ENCODE measurements at places on chromosomes 11 and 22.

GRCh38 chr11:123719452-123719851, 22.0 kb downstream of the ZNF202 start:
- no peak for DNase-seq

DNA sequence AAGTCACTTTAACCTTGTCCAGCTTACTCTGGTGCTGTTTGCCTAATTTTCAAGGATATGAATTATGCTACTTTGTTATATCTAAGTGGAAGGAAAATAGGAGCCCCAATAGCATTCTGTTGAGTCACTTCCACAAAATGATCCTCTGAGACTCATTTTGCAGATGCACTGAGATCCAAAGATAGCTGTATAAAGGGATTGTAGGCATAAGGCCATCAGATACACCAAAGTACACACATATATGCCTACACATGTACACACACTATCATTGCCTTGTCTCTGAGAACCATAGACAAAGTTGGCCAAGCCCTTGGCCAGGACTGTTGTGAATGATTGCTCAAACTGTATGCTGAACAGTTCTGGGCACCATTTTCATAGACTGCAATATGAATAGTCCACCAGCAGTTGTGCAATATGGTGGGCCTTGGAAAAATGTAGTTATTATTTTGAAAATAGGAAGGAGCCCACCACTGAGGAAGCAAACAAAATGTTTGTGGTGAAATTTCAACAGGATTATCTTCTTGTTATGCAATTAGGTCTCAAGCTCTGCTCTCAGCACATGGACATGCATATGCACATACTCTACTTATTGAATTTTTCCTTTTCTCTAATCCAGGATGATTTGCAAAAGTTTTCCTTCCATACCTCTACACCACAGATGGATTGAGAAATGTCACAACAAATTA, 186.0 kb upstream of the CTSC start:
- DNase-seq = no peak

- DNase-seq = no peak
These were observed 1296.3 kb downstream of the LRRC4C start for GRCh38 chr11:40162901-40163883.

- peak; percentile 67 for DNase-seq
These were observed 5.9 kb downstream of the SYVN1 start for GRCh38 chr11:65128182-65129145.

GRCh38 chr11:94494126-94494680, 419 bp downstream of the ANKRD49 start:
- DNase-seq = no peak

DNA sequence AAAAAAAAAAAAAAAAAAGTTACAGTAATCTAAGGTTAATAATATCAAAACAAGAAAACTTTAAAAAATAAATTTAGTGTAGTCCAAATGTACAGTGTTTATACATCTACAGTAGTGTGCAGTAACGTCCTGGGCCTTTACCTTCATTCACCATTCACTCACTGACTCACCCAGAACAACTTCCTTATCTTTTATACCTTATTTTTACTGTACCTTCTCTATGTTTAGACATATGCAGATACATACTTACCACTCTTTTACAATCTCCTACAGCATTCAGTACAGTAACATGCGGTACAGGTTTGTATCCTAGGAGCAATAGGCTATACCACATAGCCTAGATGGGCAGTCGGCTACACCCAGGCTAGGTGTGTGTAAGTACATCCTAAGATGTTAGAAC, 38.5 kb downstream of the TCF20 start:
- DNase-seq = no peak

- no peak for DNase-seq
These were observed 73.0 kb upstream of the ADSL start for GRCh38 chr22:40273319-40273718.

- no peak for DNase-seq
These were observed 66.9 kb downstream of the SCUBE1 start for GRCh38 chr22:43276321-43276720.

- DNase-seq = no peak
These were observed 50.8 kb downstream of the BRD1 start for GRCh38 chr22:49776891-49777290.

DNA sequence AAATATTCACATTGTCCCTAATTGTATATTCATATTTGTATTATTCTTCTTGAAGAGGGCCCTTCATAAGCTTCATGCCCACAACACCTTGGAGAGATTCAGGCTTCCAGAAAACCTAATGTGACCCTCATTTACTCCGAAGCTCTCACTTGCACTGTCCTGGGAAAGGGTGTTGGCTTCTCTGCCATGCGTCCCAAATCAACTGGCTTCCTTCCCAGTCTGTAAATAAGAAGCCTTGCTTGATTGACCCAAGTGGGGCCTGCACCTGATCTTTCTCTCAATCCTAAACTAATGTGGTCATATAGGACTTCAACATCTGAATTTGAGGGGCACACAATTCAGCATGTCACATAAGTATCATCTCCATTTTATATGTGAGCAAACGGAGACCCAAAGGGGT, 40.5 kb upstream of the ZBTB16 start:
- DNase-seq = no peak

DNA sequence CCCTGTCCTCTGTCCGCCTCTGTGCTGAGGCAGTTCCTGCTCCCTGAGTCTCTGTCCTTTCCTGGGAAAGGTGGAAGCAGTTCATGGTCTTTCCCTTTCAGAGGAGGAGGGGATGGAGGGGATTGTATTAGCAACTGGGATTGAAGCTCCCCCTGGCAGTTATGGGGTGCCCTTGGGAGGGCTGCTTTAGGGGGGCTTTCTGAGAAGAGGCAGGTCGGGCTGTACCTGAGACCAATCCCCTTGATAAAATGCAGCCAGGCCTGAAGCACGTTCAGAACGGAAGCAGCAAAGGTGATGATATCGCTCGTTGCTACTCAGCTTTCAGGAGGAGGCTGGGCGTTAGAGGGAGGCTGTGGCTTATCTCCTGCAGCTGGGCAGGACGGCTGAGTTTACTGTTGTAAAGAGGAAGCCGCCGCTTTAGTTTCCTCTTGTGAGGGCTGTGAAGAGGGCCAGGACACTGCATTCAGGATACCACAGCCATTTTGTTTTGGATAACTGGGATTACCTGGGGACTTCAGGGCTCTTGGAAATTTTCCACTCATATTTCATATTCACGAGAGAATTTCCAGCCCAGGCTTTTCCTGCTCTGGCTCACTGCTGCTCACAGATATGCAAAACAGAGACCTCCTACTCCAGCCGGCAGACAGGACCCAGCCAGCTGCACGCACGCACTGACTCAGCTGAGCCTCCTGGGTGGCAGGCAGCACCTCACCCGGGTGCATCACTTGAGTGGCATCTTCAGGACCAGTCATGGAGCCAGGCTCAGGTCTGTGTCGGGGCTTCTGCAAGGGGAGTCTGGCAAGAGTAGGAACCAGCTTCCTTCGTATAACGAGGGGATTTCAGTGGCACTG, 798 bp downstream of the AMPD3 start:
- DNase-seq = peak; percentile 93

GRCh38 chr11:60984149-60984548, 12.7 kb downstream of the CD6 start:
- no peak for DNase-seq

- DNase-seq = no peak
These were observed 23.1 kb upstream of the IRAG1 start for GRCh38 chr11:10716543-10717259.

GRCh38 chr11:83521647-83522596, 235.8 kb upstream of the CCDC90B start:
- DNase-seq = no peak

- DNase-seq = peak; percentile 80
These were observed 3.3 kb upstream of the CRACR2B start for GRCh38 chr11:824292-824880.

DNA sequence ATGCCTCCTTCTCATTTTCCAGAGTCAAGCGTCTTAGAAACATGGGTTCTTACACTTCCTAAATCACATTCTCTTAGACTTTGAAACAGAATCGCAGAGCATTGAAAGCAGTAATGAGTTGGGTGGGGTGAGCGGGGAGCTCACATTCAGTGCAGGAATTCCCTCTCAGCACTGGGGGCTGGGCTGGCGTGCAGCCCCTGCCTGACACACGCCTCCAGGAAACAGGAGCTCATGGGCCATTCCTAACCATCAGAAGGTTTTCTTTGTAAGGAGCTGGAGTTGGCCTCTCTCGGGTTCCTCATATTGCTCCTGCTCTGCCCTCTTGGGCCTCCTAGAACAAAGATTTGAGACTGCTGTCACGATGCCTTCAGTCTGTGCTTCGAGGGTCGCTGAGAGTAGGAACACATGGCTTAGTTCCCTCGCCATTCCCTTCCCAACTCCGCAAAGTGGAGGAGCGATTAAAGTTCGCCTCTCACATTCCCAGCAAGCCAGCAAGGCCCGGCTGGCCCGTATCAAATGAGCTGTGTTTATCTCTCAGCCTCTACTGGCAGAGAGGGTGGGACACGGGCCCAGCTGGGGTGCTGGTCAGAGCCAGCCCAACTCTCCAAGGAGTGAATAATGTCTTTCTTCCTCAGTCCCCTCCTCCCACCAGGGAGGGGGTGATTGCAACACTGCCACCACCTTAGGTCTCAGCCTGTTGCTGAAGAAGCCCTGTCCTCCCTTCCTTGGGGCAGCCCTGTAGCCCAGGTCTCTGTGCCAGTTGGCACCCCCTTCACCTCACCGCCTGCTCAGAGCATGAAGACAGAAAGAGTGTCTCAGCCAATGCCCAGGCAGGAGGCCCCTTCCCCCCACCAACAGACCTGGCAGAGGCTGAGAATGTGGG, 10.4 kb downstream of the CHRDL2 start:
- DNase-seq = peak; percentile 63

GRCh38 chr22:22181341-22181850, 63.2 kb upstream of the VPREB1 start:
- DNase-seq = no peak

GRCh38 chr11:69445131-69445470, 36.4 kb upstream of the LINC01488 start:
- peak; percentile 76 for DNase-seq

DNA sequence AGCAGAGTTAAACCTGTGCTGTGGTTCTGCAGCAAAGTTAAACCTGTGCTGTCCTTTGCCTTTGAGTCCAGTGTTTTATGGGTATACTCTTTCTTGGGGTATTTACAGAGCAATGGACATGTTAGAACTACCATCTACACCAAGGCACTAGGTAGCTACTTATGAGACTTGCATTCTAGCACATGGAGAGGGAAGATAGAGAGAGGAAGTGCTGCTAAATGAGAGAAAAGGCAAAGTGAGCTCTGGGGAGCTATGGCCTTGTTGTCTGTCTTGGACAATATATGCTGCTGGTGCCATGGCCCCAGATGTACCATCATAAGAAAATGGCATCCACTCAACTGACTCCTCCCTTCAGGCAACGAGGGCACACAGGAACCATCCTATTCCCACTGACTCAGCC, 91.5 kb downstream of the SLC1A2 start:
- DNase-seq = no peak

- peak; percentile 87 for DNase-seq
These were observed 45.7 kb downstream of the TXN2 start for GRCh38 chr22:36435516-36436415.

DNA sequence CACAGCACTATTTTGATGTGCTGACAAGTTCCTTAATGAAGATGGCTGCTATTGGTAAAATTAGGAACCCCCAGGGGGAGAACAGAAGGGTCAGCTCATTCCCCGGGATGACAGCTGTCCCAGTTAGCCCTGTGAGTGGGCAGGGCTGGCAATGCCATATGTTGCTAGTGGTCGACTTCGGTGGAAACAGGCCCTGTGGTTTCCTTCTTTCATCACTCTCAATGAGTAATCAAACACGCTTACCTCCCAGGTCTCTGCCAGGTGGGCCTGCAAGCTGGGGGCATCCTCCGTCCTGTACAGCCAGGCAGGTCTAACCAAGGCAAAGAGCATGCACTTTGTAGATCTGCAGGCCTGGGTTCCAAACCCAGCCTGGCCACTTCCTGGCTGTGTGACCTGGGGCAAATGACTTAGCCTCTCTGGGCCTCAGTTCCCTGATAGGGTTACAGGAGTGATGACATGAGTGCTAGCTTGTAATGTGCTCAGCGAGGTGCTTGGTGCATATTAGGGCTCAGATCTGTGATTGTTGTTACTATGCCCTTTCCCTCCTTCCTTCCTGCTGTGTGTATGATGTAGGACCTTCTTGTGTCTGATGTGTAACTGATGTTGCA, 85.2 kb downstream of the TSPAN18 start:
- peak; percentile 59 for DNase-seq

GRCh38 chr22:28480000-28480715, 199.5 kb downstream of the TTC28 start:
- DNase-seq = no peak

- no peak for DNase-seq
These were observed 2.4 kb upstream of the DENND6B start for GRCh38 chr22:50329236-50329635.

- no peak for DNase-seq
These were observed 256.9 kb upstream of the FAT3 start for GRCh38 chr11:91967691-91968045.

GRCh38 chr11:13183826-13184196, 93.8 kb upstream of the BMAL1 start:
- no peak for DNase-seq

DNA sequence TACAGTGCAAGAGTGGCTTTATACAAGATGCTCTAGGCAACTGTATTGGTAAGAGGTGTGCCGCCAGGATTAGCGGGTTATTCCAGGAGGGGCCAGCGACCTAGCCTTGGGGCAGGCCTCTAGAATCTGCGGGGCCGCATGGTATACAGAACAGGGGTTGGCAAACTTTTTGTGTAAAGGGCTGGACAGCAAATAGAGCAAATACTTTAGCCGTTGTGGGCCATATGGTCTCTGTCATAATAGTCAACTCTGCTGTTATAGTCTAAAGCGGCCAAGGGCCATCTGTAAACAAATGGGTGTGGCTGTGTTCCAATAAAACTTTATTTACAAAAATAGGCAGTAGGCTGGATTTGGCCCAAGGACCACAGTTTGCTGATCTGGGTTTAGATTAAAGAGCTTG, 32.6 kb downstream of the FBLN1 start:
- DNase-seq = no peak

DNA sequence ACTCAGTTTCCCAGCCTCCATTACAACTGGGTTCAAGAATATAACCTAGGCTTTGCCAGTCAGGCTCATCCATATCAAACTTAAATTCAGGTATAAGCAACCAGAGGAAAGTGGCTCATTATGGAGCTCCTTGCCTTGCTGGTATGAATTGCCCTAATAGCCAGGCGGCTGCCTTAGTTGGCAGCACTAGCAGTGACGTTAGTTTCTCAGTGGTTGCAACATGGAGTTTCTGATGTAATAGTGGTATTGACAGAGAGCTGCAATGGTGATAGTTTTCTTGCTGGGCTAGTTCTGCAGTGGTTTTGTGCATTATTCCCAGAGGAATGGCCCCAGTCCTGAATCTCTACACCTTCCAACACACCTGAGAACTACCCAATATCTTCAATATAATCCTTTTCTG, 3.8 kb upstream of the TMEM123 start:
- no peak for DNase-seq

GRCh38 chr22:26291940-26292666, 122.8 kb downstream of the SEZ6L start:
- no peak for DNase-seq
